T-helper 1 cell (primary cell): ENCODE measurements at places on chromosomes 11 and 22.

DNA sequence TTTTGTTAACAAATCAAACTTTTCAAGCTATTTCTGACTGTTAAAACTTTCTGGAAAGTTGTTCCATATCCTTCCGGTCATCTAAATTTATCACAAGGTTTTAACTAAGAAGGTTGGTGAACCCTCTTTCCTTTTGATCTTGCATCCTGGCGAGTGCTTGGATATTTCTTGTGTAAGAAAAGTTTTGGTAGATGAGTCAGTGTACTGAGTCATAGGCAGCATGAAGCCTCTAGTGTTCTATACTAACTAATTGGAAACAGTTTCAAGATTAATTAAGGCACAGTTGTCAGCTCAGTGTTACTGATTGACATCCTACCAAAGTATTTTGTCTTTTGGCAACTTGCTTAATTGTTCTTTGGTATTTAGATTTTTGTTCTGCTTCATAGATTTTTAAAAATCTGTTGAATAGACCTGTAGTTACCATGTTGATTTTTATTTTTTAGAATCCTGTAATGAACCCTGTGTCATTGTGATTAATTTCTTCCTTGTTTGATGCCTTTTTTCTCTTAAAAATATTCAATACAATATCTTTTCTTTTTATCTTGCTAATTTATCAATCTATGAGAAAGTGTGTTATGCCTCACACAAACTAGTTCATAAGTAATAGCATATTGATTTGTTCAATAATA lies 38.0 kb downstream of the METTL15 start:
- no peak for DNase-seq

DNA sequence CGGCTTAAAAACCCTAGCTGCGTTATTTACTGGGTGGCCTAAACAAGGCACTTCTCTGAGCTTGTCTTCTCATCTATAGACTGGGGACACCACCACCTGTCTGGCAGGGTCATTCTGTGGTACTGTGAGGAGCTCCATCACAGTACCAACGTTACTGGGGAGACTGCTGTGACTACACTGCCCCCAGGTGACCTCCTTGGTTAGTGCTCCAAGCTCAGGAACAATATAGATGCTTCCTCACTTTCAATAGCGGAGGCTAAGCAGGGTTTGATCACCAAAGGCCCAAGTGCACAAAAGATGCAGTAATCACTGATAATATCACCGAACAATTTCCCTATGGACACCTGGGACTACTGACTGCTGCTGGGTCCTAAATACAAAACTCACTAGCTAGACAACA lies 18.8 kb downstream of the PRPF19 start:
- DNase-seq, result no peak

DNA sequence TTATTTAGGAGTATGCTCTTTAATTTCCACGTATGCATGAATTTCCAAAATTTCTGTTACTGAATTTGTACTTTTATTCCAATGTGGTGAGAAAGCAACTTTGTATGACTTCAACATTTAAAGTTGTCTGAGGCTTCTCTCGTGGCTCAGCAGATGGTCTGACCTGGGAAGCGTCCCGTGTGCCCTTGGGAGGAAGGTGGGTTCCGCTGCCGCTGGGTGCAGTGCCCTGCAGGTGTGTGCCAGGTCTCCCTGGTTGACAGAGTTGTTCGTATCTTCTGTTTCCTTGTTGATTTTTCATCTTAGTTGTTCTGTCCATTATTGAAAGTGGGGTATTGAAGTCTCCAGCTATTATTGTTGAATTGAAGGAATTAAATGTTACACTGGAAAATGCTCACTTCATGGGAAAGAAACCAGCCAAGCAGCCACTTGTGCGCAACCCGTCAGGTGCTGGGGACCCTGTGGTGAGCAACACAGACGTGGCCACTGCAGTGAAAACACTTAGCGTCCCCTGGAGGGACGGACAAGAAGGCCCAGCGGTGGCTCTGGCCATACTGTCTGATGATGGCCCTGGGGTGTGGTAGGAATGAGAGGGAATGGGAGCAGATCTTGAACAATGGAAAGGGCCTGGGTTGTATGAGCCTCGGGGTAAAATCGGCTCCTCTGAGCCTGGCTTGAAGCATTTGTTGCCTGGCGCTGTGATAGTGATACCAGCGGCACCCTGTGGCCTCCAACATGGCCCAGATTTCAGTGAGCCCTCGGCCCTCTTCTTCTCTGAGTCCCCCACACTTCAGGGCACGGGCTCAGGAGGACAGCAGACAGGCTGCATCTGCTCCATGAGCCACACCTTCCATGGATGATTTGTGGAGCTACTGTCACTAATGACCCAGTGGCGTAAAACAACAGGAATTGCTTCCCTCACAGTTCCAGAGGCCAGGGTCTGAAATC lies 31.5 kb upstream of the KRTAP5-7 start:
- DNase-seq, result no peak

- DNase-seq, result no peak
Measured at GRCh38 chr22:45680932-45681700, 9.5 kb downstream of the ATXN10 start.

GRCh38 chr22:20111045-20111688 lies 4.7 kb upstream of the RANBP1 start:
- DNase-seq, result no peak

- DNase-seq, result no peak
Measured at GRCh38 chr22:46568102-46568809, 30.8 kb upstream of the CELSR1 start.

DNA sequence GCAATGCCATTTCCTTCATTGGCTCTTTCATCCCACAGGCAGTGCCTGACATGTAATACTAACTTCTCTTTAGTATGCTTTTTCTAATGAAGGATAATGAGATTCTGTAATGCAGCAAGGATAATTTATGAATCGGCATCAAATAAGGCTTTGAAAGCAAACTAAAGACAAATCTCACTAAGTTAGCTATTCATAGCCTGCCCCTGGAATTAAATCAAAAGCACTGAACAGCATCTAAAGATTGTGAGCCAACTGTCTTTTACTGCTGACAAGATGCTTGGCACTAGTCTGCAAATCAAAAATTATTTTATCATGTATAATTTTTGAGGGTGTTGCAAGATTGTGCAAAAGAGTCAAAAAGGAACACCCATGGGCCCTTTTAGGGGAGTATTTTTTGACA lies 265.0 kb downstream of the CASP12 start:
- DNase-seq, result no peak

GRCh38 chr11:59854871-59855270 lies 9.6 kb upstream of the CBLIF start:
- DNase-seq, result no peak

DNA sequence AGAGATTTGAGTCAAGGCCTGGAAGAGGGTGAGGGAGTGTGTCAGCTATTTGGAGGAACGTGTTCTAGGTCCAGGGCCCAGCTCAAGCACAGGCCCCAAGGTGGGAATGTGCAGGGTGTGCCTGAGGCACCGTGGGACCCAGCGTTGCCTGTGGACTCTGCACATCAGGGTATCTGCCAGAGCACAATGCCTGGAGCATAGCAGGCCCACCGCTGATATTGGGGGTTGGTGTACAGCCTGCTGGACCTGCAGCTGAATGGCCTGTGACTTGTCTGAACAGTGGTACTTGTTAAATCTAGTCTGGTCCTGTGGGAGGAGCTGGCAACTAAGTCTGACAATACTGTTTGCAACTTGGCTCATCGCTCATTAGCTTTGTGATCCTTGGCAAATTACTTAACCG lies 131.7 kb downstream of the GRIK4 start:
- no peak for DNase-seq

DNA sequence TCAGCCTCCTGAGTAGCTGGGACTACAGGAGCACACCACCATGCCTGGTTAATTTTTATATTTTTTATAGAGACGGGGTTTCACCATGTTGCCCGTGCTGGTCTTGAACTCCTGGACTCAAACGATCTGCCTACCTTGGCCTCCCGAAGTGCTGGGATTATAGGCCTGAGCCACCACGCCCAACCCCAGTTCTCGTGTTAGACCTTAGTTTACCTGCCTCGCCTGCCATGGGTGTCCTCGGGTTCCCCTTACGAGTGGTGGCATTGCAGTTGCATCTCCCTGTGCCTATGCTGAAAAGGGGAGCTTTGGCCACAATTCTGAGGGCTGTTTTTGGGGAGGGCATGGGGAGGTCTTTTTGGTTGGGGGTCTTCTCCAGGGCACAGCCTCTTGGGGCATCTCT lies 18.8 kb downstream of the TBC1D22A start:
- no peak for DNase-seq

DNA sequence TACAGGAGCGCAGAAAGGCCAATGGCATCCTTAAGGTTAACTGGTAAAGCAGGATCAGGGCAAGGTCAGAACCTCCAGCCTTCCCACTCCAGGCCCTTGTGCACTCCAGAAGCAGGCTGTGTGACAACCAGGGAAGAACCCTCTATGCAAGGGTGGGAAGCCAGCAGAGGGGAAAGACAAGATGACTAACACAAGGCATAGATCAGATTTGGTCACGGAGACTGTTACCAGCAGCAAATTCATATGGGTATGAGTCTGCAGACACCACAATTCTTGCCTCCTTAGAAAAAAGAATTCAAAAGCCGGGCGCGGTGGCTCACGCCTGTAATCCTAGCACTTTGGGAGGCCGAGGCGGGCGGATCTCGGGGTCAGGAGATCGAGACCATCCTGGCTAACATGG lies 39.8 kb upstream of the MTNR1B start:
- no peak for DNase-seq

- DNase-seq, result no peak
Measured at GRCh38 chr11:108705061-108705460, 40.2 kb downstream of the DDX10 start.

- no peak for DNase-seq
Measured at GRCh38 chr22:42335839-42336378, 65.5 kb upstream of the TCF20 start.

- DNase-seq, result no peak
Measured at GRCh38 chr22:29105468-29105867, 32.6 kb downstream of the KREMEN1 start.

- DNase-seq, result no peak
Measured at GRCh38 chr11:106702805-106703204, 315.5 kb downstream of the GUCY1A2 start.

GRCh38 chr11:77823775-77824174 lies 2.8 kb downstream of the AAMDC start:
- no peak for DNase-seq

- DNase-seq, result no peak
Measured at GRCh38 chr11:116231543-116231942, 541.2 kb downstream of the BUD13 start.

- DNase-seq, result no peak
Measured at GRCh38 chr22:50694099-50694605, 21.5 kb downstream of the SHANK3 start.

GRCh38 chr22:41285441-41285819 lies 557 bp downstream of the RANGAP1 start:
- peak; percentile 78 for DNase-seq

DNA sequence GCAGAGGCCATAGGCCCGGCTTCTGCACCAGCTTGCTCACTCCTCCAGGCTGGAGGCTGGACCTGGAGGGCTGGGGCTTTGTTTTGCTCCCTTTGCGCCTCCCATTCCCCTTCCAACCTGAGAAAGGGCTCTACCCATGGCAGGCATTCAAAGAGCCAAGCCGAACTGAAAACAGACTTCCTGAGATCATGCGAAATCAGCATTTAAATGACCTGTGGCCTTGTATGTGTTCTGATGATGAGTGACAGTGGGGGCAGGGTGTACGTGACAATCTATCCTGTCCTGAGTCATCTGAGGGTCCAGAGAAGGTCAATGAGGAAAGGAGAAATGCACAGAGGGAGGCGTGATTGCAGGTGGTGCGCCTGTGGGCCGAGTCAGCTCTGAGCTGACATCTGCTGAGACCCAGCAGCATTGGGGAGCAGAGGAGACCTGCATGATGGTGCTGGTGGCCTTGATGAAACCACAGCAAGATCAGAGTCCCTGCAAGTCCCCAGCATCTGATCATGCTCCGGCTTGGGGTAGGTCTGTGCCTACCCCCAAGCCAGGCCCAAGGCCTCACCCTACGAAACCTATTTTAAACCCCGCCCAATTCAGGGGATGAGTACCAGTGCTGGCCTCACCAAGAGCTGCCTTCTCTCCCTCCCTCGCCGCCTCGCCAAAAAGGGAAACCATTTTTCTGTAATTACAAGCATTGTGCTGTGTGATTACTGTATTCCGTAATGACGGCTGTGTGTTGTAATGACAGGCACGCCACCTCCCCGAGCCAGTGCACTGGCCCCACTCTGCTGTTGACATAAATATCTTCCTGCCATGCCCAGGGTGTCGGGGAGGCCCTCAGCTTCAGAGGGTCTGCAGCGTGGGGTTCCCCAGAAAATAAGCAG lies 95.2 kb upstream of the ANO1 start:
- no peak for DNase-seq

DNA sequence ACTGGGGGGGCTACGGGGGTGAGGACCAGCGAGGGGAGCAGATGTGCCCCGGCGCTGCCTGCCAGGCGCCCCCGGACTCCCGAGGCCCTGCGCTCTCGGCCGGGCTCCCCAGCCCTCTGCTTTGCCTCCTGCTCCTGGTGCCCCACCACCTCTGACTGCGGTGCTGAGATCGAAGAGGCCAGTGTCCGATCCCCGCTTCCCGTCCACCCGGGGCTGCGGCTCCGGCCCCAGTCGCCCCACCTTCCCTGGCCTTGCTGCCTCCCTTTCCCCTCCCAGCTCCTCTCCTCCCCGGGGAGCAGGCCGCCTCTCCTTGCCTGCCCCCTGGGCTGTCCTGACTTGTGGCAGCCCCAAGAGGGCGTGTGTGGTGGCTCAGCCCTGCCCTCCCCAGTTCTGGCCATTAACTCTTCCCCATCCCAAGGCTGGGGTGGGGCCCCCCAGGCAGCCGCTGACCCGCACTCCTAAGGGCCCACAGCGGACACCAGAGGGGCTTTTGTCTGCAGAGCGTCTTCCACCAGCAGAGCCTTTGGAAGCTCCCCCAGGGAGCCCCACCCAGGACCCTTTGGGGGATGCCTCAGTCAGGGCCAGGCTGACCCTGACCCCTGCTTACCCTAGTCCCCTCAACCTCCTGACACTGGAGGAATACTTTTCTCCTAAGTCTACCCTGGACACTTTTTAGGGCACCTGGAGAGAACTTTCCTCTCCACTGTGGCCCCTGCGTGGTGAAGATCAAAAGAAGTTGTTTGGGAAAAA lies 16.6 kb downstream of the RTN4RL2 start:
- peak; percentile 30 for DNase-seq

GRCh38 chr11:73267906-73268540 lies 4.1 kb upstream of the P2RY6 start:
- no peak for DNase-seq

- no peak for DNase-seq
Measured at GRCh38 chr22:44956840-44957767, 52.7 kb downstream of the PHF21B start.

DNA sequence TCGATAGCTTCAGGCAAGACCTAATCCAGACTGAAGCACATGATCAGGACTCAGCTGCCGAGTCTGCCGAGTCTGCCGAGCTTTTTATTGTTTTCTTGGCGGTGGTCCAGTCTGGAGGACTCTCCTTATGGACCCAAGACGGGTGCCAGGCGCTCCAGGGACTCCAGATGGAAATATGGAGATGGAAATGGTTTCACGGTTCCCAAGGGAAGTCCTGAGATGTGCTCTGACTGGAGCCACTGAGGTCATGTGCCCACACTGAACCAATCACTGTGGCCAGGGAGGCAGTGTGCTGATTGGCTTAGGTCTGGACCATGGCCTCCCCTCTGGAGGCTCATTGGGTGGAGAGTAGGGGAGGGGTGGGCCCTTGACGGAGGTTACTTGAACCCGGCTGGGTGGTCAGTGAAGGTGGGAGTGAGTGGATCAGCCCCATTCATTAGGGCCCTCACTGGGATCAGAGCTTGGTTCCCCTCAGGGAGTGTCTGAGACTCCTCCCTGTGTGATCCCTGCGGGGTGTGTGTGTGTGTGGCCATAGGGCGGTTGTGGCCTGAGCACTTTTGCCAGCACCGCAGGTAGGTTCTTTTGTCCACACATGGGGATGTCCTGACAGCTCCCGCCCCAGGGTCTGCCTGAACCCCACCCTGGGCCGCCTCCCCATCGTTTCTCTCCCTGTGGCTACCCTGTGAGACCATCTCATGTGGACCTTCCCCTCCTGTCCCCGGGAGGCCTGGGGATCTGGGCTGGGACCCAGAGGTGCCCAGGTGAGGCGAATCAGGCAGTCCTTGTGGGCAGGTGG lies 14.0 kb downstream of the RPS6KA4 start:
- DNase-seq, result no peak
